ENCODE measurements at places on chromosomes 5 and 9.

DNA sequence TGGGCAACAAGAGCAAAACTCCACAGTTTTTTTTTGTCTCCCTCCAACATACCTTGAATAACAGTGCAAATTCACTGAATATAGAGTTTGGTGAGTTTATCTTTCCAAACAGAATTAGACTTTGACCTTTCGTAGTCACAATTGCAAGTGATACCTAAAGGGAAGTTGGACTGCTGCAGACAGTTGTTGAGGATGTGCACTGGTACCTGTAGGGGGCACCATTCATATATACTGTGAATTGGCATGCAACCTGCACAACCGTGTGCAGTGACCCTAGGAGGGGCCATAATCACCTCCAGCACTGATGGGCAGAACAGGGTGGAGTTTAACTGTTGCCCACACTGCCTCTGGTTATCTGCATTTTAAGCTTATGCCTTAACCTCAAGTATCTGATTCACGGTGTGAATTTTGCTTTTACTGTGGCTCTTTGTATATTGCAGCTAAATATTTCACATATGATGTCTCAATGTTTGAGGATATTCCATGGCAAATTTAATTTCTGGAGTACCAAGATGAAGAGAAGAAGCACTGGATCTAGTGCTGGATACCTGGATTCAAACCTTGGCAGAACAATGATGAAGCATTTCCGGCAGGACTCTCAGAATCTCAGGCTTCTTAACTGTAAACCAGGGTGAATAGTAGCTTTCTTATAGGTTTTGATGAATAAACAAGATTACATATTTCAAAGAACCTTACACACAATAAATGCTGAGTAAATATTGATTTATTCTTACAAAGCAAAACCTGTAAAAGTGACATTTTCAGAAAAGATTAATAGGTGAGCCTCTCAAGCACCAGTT is 144.3 kb downstream of the ACTBL2 start:
- DNase-seq = peak; percentile 26

DNA sequence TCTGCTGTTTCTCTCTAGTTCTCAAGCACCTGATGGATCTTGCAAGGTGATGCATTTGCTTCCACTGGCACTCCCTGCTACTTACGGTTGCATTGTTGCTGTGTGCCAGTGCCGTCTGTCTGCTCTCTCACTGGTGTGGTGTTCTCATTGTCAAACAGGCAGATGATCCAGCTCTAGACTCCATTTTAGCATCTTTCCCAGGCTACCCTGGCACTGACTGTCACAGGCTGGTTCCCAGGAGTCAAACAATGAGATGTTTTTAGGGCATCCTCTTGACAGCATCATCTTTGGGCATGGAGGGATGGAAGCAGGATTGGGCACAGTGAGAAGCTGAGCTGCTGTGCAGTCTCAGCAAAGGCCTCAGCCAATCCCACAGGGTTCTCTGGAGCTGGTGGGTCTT is 12.9 kb downstream of the MTRR start:
- DNase-seq = no peak

- DNase-seq = no peak
Observed at GRCh38 chr5:34928267-34928666, 1.1 kb upstream of the DNAJC21 start.

- no peak for DNase-seq
Observed at GRCh38 chr9:134103391-134103998, 32.4 kb upstream of the WDR5 start.

- DNase-seq = no peak
Observed at GRCh38 chr5:14502294-14502690, 79.3 kb upstream of the OTULINL start.

DNA sequence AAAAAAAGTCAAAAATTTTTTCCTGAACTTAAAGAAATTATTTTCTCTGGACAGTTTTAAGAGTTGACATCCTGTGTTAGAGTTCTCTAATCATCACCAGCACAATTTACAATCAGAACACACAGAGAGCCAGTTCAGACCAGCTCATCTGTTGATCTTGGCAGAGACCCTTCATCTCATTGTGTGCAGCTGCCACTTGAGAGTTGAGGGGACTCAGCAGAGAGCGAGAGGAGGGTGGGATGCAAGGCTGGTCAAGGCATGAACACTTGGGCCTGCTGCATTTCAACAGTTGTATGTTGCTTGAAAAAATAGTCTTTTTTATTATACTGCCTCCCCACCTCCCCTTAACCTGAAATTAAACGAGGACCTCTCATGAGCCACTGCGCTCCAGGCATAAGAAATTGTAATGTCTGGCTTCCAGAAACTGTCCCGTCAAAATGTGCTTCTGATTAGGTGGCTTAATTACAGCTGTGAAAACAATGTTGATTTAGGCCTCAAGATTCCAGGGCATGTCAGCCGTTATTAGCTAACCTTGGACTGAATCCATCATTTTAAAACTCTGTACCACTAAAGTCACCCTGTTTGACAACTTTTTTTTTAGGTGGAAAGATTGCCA is 383.6 kb downstream of the CCDC171 start:
- peak; percentile 8 for DNase-seq

- DNase-seq = no peak
Observed at GRCh38 chr5:91159647-91160046, 223.5 kb downstream of the ARRDC3 start.

DNA sequence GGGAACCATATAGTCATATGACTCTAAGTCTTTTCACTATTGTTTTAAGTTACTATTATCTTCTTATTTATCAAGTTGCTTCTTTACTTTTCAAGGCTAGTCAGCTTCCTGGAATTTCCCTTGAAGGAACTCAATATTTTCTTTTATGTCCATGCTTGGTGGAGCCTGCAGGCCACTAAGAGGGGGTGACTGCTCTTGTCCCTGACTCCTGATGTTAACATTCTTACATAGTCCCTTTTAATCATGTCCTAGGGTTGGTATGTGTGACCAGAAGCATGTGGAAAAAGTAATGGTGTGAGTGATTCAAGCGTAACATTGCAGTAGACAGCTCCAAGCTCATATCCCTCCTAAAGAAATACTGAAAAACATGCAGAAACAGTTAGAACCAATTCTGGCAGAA is 1536.2 kb upstream of the CDH9 start:
- DNase-seq = no peak

- no peak for DNase-seq
Observed at GRCh38 chr5:149188383-149188782, 47.1 kb downstream of the ABLIM3 start.

- DNase-seq = peak; percentile 36
Observed at GRCh38 chr5:66757219-66757833, 161.1 kb downstream of the MAST4 start.

DNA sequence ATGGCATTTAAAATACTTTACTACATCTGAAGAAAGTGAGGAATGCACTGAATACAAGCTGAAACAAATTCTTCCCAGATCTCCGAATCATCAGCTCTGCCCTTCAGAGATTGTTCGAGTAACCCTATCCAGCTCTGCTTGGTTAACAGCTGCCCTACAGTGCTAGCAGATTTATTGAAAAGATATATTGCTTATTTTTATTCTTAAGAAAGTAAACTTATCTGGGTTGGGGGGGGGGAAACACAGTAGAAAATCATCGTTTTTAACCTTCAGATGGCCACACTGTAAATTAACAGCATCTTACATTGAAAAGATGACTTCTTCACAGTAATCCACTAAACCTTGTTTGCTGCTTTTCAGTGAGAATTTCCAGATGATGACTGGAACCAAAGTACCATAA is 210.8 kb downstream of the NFIB start:
- no peak for DNase-seq

DNA sequence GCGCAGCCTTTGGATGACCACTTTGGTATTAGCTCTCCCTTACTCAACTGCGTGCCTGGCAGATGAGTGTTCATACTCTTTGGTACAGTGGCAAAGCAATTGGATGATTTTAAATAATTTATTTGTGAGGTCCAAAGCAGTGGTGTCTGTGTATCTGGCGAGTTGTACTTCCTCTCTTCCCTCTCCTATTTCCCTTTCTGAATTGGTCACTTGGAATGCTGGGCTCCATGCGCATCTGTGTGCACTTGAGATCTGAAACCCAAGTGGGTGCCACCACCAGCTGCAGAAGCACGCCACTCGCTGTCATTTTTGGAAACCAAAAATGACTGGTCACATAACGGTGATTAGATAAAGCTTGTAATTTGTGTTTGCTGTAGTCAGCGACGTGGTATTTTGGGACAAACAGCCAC is 386.0 kb upstream of the KLF4 start:
- no peak for DNase-seq

- no peak for DNase-seq
Observed at GRCh38 chr9:86563350-86563749, 209.1 kb upstream of the TUT7 start.

GRCh38 chr9:136512651-136513071 is 29.8 kb upstream of the SEC16A start:
- DNase-seq = no peak

DNA sequence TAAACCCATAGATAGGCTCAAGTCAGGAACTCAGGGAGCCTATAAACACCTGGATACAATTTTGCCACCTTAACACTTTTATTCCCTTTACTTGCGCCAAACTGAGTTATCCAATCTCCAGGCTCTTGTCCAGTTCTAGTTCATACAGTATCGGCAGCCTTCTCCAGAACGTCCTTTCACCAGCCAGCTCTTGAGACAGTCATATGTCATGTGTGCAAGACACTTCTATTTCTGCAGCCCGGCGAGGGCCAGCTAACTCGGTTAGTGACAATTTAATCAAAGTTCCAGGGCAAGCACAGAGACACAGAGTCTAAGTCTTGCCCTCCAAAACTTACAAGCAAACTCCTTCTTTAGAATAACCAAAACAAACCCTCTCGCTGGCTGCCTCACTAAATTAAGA is 12.9 kb downstream of the ABCA1 start:
- DNase-seq = no peak

DNA sequence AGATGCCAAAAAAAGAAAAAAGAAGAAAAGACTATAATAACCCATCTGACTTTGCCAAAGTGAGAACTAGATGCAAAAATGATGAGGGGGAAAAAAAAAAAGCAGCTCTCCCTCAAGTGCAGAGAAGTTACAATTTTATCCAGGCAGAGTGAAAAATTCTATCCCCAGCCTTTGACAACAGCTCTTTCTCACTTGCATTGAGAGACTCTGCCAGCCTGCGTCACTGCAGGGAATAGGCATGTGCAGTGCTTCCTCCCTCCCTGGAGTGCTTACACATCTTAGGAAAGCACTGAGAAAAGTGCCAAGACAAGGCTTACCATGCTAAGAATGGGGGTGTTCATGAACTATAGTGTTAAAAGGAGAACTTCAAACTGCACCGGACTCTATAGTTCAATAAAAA is 418.6 kb upstream of the TYRP1 start:
- DNase-seq = no peak

- DNase-seq = no peak
Observed at GRCh38 chr5:179256328-179257175, 88.7 kb downstream of the ADAMTS2 start.

- peak; percentile 4 for DNase-seq
Observed at GRCh38 chr5:166123717-166124116, 2167.7 kb upstream of the WWC1 start.

DNA sequence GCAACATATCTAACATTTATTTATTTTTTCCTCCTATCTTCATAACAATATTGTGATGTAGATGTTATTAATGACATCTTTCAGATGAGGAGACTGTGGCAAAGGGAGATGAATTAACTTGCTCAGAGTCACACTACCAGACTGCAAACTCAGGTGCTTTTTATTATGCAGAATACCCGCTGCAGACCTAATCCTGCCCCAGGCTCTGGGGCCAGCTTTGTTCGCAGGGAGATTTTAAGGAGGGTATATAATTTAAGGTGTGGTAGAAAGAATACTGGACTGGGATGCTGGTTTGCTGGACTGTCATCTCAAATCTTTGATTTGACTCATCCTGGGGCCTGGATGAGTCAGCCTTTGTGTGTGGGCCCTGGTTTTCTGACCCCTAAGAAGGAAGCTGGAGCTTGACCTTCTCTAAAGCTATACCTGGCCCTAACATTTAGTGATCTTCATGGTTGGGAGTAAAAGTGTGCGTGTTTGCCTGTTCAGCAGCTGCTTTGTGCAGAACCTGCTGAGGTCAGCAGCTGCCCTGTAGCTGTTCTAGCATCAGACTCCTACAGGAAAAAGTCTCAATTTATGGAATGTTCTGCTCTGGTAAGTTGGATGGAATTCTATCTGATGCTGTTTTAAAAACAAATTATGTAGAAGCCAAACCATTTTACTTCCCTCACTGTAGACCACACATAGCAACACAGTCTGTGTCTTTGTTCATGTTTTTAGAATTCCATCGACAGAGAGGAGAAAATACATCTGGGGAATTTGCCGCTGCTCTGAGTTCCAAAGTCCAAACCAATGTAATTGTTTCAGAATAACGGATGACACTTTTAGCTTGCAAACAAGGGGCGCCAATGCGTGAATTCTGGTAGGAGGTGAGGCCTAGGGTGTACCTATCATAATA is 4.5 kb downstream of the SLC36A1 start:
- DNase-seq = no peak

DNA sequence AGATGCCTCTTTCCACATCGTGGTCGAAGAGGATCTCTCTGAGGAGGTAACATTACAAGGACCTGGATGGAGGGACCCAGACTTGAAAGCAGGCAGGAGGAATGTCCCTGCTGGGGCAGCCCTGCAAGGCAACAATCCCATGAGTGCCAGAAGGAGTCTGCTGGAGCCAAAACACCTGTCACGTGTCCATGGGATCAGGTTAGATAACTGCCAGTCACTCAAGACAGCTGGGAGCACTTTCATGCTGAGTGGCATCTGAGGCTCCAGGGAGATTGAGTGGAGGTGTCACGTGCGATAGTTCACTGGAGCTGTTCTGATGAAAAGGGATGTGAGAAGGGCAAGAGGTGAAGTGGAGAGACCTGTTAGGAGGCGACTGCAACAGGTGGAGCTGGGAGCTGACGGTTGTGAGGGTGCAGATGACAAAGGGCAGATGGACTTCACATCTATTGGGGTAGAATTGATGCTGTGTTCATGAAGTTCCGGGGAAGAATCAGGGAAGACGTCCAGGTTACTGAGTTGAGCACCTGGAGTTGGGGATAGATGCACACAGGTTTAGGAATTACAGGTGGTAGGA is 68.4 kb downstream of the ICE1 start:
- no peak for DNase-seq

- DNase-seq = no peak
Observed at GRCh38 chr9:122007837-122008236, 85.3 kb downstream of the TTLL11 start.

DNA sequence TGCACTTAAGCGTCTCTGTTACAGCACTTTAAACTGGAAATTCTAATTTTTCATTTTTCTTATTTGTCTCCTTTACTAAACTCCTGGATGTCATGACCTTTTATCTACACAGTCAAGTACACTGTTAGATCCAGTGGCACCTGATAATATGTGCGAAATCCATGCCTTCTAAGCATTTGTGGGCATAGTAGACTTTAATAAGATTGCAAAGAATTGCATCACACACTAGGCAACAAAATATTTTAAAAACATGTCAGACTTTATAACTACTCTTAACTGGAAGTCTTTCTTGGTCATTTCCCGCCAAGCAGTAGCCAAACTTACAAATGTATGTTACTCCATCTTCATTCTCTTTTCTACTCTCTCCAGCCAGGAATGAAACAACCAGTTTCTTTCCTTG is 5.0 kb upstream of the SPINK1 start:
- no peak for DNase-seq

DNA sequence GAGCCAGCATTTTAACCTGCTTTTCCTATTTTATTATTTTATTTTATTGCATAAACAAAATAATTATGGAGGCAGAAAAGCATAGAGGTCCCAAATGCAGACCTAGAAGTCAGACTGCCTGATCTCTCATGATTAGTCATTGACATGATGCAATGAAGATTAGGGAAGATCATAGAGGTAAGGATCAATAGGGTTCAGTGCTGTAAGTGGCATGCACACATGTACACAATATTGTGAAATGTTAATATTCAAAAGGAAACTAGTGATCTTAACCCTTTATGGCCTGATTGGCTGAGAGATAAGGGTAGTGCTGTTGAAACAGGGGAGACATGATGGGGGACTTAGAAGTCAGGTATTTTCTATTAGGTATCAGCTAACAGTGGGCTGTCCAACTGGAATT is 1.1 kb upstream of the FRRS1L start:
- no peak for DNase-seq

All from NCI-H2081 (cell line).